ENCODE measurements at places on chromosomes 12 and 14. TPM values are rescaled to one million over a fixed set of nuclear protein-coding genes. Genes with fewer than 3 reads are reported as not detected.

The TAS2R10 gene
- 2.8 TPM for total RNA-seq

DNA sequence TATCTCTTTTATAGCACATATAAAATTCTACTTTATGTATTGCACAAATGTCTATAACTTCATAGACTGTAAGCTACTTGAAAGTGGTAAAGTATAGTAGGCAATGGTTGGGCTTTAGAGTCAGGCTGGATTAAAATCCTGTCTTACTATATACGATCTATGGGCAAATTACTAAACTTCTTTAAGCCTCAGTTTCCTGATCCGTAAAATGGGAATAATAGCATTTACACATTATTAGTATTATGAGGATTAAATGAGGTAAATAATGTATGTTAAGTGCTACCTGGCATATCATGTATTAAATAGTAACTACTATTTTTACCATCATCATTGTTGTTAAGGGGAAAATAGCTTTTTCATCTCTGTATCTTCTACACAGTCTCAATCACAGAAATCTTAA is 14.4 kb downstream of the POLE2 start:
- no peak for DNase-seq

The CPSF2 gene
- 36.5 TPM for total RNA-seq

DNA sequence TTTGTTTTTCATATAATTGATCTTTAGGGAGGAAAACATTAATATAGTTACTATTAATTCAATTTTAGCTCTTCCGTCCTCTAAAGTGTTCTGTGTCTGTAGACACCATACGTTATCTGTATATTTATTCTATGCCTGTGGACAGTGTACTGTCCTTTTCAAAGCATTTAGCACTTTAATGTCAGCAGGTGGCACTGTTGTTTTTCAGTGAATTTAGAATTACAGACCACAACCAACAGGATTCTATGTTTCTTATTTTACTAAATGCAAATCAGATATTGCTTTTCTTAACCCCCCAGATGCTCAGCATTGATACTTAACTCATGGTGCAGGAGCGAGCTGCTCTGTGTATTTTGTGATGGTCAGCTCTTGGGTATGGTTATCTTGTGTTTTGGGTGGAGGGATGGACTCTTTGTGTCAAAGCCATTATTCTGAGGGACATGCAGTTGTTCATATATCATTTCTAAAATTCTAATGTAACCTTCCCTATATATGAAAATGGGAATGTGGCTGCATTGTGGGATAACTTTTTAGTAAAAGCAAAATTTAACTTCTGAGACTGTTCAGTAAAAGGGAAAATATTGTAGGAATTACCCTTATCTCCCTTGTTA is 65.2 kb downstream of the PAPOLA start:
- peak; percentile 74 for DNase-seq

The LGR5 gene
- total RNA-seq = 2.5 TPM

DNA sequence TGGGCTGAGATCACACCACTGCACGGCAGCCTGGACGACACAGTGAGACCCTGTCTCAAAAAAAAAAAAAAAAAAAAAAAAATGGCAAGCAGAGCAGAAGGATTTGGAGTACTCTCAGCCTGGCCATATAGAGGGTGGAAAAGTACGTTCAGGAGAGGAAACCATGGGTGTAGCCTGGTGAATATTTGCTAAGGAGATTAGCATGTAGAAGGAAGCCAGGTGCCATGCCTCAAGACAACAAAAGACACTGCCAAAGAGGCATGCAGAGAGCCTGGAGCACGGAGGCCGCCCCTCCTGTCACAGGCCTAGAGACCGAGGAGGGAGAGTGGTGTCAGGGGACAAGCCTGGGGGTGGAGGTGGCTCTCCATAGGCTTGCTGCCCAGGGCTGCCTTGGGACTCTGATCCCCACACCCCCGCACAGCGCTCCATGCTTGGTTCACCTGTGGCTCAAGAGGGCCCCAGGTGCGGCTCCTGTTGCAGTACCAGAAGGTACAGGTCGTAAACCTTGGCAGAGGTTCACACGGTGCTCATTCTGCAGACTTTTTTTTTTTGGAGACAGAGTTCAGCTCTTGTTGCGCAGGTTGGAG is 27.9 kb upstream of the DEGS2 start:
- DNase-seq = peak; percentile 18

GRCh38 chr14:60094306-60094897 is 2.7 kb downstream of the PCNX4 start:
- DNase-seq = no peak

GRCh38 chr12:119122047-119122446 is 56.7 kb upstream of the HSPB8 start:
- DNase-seq = no peak

- no peak for DNase-seq
Observed at GRCh38 chr12:108514468-108514972, 557 bp upstream of the FICD start.

The TPH2 gene
- total RNA-seq = 0.10 TPM

The ZDHHC22 gene
- 0.41 TPM for total RNA-seq

DNA sequence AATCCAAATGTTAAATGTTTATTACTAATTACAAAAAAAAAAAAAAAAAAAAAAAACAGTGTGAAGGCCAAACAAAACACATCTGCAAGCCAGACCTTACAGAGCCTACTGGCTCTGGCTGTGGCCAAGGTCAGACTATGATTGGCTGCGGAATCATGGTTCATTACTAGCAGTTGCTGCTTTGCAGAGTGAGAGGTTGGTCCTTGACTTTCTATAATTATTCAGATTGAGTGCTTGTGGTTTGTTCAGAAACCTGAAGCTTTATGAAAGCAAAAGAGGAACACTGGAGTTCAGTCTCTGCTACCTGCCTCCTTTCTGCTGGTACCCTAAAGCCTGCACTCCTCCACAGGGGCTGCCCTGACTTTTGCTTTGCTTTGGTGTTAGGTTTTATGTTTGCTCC is 550.9 kb downstream of the BCL11B start:
- DNase-seq = peak; percentile 21

DNA sequence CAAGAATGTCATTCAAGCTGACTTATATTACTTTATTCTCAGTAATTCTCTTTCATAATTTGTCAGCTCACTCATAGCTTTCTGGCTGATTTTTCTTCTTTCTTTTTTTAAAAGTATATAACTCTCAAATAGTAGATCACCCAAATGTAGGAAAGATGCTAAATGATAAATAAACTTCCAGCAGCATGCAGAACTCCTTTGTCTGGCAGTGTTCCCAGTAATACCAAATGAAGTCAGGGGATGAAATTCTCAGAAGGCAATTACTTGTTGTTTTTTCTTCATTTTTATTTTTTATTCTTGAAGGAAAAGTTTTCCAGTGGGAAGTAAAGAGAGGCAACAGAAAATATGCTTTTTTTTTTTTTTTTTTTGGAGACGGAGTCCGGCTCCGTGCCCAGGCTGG is 133.3 kb upstream of the SLCO1C1 start:
- peak; percentile 24 for DNase-seq

The OR4K15 gene
- not detected for total RNA-seq

DNA sequence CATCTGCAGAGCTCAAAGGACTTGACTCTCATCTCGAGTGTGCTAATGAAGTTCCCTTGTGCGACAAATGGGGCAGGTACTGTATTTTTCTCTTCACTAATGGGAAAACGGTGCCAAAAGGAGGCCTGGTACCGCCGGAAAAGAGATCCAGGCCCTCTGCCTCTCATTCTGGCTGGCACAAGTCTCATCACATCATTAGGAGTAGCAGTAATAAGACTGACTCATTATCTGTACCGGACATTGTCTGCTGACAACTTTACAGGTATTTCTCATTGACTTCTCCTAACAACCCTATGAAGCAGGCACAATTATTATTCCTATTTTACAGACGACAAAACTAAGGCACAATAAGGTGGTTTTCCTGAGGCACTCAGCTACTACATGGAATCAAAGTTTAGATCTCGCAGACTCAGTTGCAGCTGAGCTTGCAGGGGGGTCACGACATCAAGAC is 668 bp downstream of the APPL2 start:
- DNase-seq = peak; percentile 32

GRCh38 chr14:97290977-97291376 is 493.8 kb downstream of the VRK1 start:
- no peak for DNase-seq

GRCh38 chr12:77013091-77013490 is 52.3 kb downstream of the E2F7 start:
- no peak for DNase-seq

DNA sequence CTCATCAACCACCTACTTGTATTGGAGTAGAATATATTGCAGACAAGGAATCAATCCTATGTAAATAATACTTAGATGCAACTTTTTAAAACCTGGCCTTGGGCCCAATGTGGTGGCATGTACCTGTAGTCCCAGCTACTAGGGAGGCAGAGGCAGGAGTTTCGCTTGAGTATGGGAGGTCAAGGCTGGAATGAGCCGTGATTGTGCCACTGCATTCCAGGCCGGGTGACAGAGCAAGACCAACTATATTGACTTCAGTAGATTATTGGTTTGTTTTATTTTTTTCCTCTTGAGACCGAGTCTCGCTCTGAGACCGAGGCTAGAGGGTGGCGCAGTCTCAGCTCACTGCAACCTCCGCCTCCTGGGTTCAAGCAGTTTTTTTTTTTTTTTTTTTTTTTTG is 3.6 kb downstream of the LARP4 start:
- no peak for DNase-seq

- DNase-seq = no peak
Observed at GRCh38 chr14:46820291-46820690, 168.7 kb upstream of the RPL10L start.

- DNase-seq = no peak
Observed at GRCh38 chr12:71682466-71682865, 3.4 kb upstream of the TMEM19 start.

DNA sequence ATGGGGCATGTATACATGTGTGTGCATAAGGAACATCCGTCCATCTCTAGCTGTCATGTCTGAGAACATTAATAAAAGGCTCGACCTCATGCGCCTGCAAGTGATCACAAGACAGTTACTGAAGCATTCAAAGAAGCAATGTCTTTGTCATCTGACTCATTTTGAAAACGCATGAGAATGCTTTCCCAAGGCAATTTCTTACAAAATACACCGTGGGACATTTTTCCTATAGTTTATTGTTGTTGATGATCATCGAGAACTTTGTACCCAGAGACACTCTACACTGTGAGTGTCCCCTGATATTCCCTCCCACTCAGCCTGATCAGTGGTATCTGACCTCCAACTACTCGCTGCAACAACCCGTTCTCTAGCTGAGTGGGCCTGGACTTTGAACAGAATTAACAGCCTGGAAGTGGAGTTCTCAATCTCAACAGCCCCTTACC is 68.1 kb downstream of the ETV6 start:
- no peak for DNase-seq

- DNase-seq = no peak
Observed at GRCh38 chr12:96811083-96811482, 96.0 kb upstream of the NEDD1 start.

The KLRB1 gene
- 0.41 TPM for total RNA-seq

The ACTN1 gene
- total RNA-seq = 72.9 TPM

GRCh38 chr12:122121745-122122144 is 43.2 kb downstream of the MLXIP start:
- no peak for DNase-seq

The CAPRIN2 gene
- total RNA-seq = 32.9 TPM

The STYK1 gene
- 1.7 TPM for total RNA-seq

The INHBE gene
- total RNA-seq = not detected

GRCh38 chr14:104229534-104230055 is 91.2 kb downstream of the KIF26A start:
- no peak for DNase-seq

DNA sequence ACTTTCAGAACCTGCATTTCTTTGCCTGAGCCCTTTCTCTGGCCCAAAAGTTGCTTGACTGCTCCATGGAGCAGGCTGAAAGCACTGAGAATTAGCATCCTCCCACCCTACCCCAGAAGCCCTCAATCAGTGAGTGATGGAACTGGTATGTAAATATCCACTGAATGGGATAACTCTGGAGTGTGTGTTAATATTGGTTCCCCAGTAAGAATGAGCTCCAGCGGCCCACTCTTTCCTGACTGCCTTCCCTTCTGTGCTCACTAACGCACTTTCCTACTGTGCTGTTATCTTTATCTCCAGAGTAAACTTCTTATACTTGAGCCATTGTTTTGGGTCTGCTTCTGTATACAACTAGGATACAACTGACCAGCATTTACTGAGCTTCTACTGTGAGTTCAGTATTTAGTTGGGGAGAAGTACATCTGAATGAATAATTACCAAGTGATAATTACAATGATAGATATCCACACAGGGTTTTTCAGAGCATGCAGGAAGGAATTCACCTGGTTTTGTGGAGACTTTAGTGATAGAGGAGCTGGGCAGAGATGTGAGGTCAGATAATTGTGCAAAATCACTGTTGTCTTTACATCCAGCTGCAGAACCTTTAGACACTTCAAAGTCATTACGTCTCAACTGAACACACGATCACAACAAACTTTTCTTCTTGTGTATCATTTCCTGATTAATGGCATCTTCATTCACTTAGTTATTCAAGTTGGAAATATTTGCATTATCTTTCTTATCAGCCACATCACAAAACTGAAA is 149.2 kb upstream of the BTG1 start:
- DNase-seq = no peak

DNA sequence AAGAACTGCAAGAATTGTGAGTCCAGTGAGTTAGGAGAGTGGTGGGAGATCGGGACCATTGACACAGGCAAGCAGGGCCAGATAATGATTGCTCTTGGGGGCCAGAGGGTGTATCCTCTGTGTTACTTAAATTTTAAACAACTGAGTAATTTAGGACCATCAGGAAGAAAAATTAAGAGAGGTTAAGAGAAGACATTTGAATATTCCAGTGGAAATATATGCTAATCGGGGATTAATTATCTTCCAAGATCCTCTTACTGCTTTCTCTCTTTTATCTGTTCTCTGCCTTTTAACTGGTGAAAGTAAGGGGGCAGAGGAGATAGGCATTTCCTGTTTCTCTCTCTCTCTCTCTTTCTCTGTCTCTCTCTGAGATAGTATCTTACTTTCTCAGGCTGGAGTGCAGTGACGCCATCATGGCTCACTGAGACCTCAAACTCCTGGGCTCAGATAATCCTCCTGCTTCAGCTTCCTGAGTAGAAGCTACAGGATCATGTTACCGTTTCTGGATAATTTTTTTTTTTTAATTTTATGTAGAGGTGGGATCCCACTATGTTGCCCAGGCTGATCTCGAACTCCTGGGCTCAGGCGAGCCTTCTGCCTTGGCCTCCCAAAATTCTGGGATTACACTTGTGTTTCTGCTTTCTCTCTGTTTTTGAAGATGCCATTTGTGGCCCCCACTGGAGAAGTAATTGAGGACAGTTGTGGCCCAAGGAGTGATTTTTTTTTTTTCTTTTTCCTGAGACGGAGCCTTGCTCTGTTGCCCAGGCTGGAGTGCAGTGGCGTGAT is 85.1 kb downstream of the DIP2B start:
- no peak for DNase-seq

GRCh38 chr14:50380455-50380854 is 16.2 kb downstream of the CDKL1 start:
- DNase-seq = no peak

DNA sequence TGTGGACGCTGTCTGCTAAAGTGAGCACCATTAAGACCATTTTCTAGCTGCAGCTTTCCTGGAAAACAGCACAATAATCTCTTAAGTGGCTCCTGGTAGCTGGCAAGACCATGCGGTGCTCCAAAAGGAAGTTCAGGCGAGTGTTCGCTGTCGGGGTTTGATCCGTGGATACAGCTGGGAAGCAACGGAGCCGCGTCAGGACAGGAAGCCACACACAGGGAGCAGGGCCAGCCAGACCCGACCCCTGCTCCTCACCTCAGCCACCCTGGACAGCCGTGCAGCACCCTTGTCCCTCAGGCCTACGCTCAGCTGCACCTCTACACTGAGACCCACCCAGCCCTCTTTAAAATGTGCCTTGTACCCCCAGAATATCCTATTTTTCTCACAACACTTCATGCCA is 19.4 kb downstream of the ZFYVE21 start:
- DNase-seq = no peak

GRCh38 chr12:123363390-123363739 is 1.3 kb downstream of the SBNO1 start:
- peak; percentile 8 for DNase-seq

The RPGRIP1 gene
- total RNA-seq = 0.41 TPM
